ENCODE measurements at places on chromosomes 12 and 14. TPM values are rescaled to one million over a fixed set of nuclear protein-coding genes. Genes with fewer than 3 reads are reported as not detected.

DNA sequence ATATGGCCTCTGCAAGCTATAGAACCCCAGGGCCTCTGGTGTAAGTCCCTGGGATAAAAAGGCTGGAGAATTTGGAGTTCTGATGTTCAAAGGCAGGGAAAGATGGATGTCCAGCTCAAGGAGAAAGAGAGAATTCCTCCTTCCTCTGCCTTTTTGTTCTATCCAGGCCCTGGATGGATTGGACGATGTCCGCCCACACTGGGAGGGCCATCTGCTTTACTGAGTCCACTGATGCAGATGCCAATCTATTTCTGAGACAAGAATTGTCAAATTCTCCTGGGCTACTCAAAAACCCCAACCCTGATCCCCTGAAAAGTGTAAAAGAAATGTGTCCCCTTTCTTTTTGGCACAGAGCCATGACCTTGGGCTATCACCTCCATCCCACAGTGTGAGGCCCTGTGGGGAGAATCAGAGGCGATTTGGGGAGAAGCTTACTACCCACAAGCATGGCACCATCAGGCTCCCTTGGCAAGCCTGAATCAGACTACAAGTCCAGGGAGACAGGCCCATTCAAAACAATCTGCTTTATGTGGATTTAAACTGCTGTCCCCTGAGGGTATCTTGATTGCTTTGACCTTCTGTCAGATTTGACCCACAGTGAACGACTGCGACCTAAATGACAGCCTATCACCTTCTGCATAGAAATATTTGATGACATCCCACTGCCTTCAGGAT is 334.0 kb downstream of the NUAK1 start:
- no peak overlapping the region for H3K27ac ChIP-seq
- H3K27me3 ChIP-seq, result peaks cover 3% of the 10 kb centered on the region
- no peak overlapping the region for H3K4me3 ChIP-seq
- no peaks in the 10 kb centered on the region for H3K36me3 ChIP-seq
- H3K4me1 ChIP-seq, result no peaks in the 10 kb centered on the region
- no peak for DNase-seq

DNA sequence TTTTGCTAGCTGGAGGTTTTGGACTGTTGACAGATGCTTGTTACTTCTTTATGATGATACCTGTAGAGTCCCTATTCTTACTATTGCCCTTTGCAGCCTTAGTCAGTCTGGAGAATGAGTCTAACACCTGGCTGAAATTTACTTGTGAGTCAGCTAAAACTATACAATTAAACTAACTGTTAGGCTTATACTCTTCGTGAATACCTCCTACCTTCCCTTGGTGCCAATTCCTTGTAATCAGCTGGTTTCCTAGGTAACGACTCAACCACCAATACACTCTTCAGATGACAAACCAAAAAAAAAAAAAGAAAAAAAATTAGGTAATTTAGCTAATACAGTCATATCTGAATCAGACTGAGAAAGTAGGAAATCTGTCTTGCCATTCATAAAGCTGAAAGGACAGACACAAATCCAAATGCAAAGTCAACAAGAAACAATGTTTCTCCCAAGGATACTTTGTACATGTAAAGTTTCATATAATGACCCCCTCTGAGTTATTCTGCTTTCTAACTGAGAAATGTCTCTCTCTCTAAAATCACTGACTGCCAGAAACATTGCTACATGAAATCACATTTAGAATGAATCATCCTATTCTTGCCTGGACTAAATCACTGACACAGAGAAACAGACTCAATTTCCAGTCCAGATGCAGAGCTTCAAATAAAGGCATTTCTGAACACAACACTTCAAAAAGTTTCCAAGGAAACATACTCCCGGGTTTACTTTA is 56.5 kb upstream of the CDKL1 start:
- peak overlapping the region; percentile 22 for H3K27ac ChIP-seq
- peaks cover 45% of the 10 kb centered on the region for H3K36me3 ChIP-seq
- no peaks in the 10 kb centered on the region for H3K27me3 ChIP-seq
- H3K4me1 ChIP-seq, result peaks cover 16% of the 10 kb centered on the region
- H3K4me3 ChIP-seq, result no peak overlapping the region

GRCh38 chr12:39606712-39607423 is 12.7 kb downstream of the ABCD2 start:
- H3K27me3 ChIP-seq, result no peaks in the 10 kb centered on the region
- H3K4me3 ChIP-seq, result no peak overlapping the region
- peaks cover 14% of the 10 kb centered on the region for H3K4me1 ChIP-seq
- peaks cover 6% of the 10 kb centered on the region for H3K36me3 ChIP-seq
- no peak for DNase-seq

GRCh38 chr12:116009805-116010204 is 267.7 kb downstream of the MED13L start:
- H3K27ac ChIP-seq, result no peak overlapping the region
- peaks cover 5% of the 10 kb centered on the region for H3K4me1 ChIP-seq
- H3K4me3 ChIP-seq, result no peak overlapping the region
- no peak for DNase-seq
- peaks cover 28% of the 10 kb centered on the region for H3K36me3 ChIP-seq
- no peaks in the 10 kb centered on the region for H3K27me3 ChIP-seq

GRCh38 chr12:63846238-63846967 is 1.9 kb downstream of the SRGAP1 start:
- no peak overlapping the region for H3K4me3 ChIP-seq
- no peak overlapping the region for H3K27ac ChIP-seq
- DNase-seq, result no peak
- H3K4me1 ChIP-seq, result peaks cover 8% of the 10 kb centered on the region
- peaks cover 26% of the 10 kb centered on the region for H3K27me3 ChIP-seq

DNA sequence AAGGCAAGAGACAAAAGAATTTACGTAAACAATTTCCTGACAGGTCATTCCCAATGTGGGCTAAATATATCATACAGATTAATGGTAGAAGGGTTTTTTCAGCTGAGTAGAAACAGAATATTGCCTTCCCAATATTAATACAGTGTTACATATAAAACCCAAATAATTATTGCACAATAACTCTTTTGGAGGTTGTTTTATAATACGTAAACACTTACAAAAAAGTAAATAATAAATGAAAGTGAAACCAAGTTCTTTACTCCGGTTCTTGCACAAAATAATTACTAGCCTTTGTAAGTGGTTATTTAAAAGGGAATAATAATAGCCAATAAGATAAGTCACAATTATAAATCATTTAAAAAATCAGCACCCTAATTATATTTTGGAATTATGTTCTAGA is 118.6 kb upstream of the SSTR1 start:
- no peak for DNase-seq
- H3K36me3 ChIP-seq, result peaks cover 4% of the 10 kb centered on the region
- no peaks in the 10 kb centered on the region for H3K27me3 ChIP-seq
- no peak overlapping the region for H3K4me3 ChIP-seq

DNA sequence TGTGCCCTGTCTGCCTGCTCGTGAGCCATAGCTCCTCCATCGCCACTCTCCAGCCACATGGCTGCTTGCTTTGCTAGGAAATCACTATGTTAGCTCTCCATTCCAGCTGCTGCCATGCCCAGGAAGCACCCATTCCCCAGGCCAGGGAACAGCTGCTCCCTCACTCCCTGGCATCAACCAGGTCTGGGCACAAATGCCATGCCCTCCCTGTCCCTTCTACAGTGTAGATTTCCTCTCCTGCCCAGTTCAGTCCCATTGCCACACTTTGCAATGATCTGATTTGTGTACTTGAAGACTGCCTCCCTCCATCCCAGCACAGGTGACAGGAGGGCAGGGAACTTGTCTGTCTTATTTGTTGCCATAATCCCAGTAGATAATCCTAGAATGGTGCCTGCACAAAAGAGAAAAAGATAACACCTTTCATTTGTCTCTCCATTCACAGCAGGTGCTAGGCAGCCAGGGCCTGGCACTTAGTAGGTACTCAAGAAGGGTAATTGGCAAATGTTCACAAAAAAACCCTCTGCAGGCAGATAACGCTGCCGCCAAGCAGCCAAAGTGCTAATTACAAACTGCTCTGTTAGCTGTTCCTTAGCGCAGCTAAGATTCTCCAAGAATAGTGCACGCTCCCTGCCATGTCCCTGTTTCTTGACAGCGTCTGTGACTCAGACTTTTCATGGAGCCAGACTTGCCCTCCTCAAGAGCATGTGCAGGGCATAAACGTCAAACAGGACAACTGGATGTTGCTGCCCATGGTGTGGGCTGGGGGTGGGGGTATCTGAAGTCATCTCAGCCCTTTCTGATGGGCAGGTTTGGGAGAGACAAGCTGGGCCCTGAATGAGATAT is 69.1 kb downstream of the ARL6IP4 start:
- no peaks in the 10 kb centered on the region for H3K27me3 ChIP-seq
- H3K27ac ChIP-seq, result no peak overlapping the region
- H3K36me3 ChIP-seq, result no peaks in the 10 kb centered on the region
- H3K4me1 ChIP-seq, result peaks cover 23% of the 10 kb centered on the region
- no peak overlapping the region for H3K4me3 ChIP-seq
- DNase-seq, result no peak

The TPH2 gene
- not detected for total RNA-seq

The KRT2 gene
- not detected for total RNA-seq

The LGR5 gene
- not detected for total RNA-seq

The KRT81 gene
- not detected for total RNA-seq

The ACOT6 gene
- 0.18 TPM for total RNA-seq

The KRT71 gene
- total RNA-seq, result not detected

Data from activated CD4-positive, alpha-beta T cell treated with anti-CD3 and anti-CD28 coated beads for 36 hours (primary cell).